Islet precursor cell (in vitro differentiated cells): ENCODE measurements at places on chromosomes 5 and 9.
A peak's percentile ranks its signal among the peaks of the same experiment; 100 is the strongest.

- DNase-seq, result no peak
Observed at GRCh38 chr9:108016446-108016845, 526.9 kb upstream of the KLF4 start.

- no peak for DNase-seq
Observed at GRCh38 chr5:114148253-114148652, 213.6 kb upstream of the KCNN2 start.

GRCh38 chr5:43603344-43604217 lies 601 bp downstream of the NNT start:
- peak; percentile 68 for DNase-seq

DNA sequence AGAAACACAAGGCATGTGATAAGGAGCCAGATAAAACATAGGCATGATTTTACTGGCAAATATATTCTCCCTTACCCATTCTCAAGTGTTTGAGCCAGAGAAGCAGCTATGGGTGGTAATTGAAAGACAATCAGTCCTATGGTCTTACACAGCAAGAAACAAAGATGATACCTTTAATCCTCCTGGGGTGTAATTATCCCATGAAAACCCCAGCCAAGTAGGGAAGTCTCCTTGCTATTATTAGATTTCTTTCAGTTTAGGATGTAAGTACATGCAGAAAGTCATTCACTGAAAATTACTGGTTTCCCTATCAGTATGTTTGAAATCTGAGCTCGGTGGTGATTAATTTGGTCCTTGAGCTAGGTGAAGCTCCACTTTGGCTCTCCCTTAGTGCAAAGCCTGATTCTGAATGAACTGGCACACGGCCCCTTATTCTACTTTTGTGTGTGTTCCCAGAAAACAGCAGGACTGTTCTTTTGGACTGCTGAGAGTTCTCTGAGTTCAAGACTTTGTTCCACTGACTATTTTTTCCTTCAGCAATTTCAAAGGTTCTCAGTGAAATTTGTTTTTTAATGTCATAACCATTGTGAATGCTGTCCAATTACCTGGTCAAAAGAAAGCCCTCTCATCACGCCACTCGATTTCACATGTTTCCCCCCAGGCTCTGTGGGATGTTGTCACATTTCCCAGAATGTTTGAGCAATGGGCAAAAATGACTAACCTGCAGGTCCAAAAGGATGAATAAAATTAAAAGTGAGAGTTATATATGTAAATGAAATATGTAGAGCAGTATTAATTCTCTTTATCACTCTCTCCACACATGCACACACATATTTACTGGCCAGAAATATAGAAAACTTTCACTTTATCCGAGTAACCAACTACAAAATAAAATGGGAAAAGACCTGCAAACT lies 343.0 kb downstream of the RAB3C start:
- DNase-seq, result no peak

DNA sequence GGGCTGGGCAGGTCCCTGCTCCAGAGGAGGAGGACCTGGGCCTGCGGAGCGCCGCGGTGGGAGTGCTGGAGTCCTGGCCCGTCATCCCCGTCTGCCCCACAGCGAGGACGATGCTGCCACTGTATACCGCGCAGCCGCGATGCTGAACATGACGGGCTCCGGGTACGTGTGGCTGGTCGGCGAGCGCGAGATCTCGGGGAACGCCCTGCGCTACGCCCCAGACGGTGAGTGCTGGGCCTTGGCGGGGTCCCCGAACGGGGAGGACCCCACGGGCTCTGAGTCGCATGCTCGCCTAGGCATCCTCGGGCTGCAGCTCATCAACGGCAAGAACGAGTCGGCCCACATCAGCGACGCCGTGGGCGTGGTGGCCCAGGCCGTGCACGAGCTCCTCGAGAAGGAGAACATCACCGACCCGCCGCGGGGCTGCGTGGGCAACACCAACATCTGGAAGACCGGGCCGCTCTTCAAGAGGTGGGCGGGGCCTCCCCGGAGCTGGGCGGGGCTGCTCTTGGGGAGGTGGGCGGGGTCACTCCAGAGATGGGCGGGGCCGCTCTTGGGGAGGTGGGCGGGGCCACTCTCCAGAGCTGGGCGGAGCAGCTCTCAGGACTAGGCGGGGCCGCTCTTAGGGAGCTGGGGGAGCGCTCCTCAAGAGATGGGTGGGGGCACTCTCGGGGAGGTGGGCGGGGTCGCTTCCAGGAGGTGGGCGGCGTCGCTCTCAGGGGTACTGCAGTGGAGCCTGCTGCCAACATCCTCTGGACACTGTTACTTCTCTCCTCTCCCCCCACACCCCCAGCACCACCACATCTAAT lies 13.1 kb downstream of the LRRC26 start:
- DNase-seq, result no peak

DNA sequence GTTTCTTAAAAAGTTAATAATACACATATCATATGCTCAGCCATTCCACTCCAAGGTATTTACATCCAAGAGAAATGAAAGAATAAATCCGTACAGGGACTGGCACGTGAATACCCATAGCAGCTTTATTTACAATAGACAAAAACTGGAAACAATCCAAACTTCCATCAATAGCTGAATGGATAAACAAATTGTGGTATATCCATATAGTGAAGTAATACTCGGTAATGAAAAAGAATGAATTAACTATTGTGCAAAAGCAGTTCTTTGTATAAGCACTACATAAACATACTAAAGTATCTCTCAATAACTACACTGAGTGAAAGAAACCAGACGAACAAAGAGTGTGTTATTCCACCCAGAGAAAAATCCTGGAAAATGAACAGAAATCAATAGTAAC lies 17.6 kb downstream of the COL23A1 start:
- no peak for DNase-seq

DNA sequence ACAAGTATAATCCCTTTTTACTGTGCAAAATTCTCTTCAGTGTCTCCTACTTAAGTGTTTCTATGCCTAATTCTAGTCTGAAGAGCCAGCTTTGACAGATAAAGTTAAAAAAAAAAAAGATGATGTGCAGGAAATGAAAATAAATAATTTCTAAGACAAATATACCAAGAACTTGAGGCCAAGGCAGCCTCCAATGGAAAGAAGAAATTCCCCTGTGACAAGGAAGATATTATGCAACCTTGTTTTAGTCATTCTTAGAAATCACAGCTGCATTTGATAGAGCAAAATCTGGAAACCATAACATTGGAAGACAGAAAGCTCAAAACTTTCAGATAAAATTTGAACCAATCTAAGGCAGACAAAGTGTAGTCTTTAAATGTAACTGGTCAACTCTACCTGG lies 375.9 kb upstream of the TLE4 start:
- no peak for DNase-seq

DNA sequence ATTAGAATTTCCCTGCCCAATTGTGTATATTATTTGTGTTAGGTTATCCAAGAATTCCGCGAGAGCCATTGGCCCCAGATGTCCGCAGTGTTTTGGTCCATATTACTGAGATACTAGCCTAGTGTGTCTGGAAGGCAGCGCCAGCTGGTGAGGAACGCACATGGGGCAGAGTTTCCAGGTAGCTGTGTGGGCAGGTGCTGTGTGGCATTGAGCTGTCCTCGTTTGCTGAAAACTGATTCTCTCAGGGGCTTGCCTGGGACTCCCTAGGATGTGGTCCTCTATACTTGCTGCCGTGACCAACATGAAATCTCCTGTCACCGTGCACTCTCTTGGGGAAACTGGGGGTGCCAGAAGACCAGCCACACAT lies 288.7 kb downstream of the FANCC start:
- DNase-seq, result no peak

DNA sequence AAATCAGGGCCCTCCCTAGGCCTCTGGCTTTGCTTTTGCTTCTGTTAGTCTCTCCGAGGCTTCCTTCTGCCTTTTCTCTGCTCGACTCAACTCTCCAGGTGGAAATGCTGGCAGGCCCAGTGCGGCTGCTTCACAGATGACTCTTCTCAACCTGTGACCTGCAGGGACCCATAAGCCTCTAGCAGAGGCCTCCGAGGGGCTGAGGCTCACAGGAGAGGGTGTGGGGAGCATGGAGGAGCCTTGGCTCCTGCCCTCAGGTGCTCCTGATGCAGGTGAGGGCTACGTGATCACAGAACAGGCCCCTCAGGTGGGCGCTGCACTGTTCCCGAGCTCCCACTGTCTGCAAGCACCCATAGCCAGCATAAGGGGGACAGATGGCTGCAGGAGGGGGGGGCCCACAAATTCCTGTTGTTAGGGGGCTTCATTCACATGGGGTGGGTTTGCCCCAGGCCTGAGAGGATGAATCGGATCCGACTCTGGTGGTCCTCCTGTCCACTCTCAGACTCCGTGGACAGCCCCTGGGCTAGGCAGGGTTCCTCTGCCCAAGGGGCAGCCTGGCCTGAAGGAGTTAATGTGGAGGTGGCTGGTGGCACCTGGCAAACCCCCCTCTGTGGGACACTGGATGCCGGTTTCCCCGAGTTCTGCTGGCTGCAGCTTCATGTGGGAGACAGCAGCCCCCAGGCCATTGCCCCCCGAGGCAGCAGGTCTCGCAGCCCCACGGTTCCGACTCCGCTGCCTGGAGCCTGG lies 10.9 kb upstream of the FCN2 start:
- DNase-seq, result peak; percentile 49

DNA sequence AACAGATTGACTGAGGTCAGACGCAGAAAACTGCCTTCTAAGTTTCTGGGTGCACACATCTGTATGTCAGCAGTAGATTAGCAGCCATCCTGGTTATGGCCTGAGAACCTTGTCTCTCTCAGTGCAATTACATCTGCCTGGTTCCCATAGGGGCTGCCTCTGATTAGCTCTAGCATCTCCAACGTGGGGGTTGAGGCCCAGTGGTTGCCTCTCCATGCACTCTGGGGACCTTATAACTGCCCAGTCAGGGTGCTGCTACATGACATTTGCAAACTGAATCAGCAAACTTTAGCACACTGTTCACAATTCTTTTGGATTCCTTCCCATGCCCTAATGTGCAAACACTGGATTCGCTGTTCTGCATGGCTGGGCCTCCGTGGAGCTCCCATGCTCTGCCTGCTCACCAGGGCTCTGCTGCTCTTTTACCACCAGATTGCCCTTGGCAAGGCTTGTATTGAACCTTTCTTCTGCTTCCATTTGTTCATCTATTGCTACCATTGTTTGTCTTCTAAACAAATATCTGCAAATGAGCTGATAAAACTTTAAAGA lies 36.2 kb downstream of the SNX18 start:
- DNase-seq, result no peak

DNA sequence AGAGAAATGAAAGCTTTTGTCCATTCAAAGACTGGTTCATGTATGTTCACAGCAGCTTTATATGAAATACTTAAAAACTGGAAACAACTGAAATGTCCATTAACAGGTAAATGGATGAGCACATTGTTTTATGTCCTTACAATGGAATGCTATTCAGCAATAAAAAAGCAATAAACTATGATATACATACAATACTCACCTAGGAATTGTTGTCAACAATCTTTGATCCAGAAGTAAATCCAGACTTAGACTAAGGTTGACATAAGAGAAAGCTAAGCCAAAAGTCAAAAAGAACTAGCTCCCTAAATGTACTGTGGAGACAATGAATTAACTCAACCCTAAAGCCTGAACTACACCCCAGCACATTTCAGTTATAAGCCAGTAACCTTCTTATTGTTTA lies 54.9 kb downstream of the FBXL17 start:
- DNase-seq, result no peak

GRCh38 chr5:75200776-75201175 lies 35.9 kb downstream of the ANKRD31 start:
- DNase-seq, result no peak

GRCh38 chr5:113020461-113021273 lies 44.1 kb downstream of the DCP2 start:
- no peak for DNase-seq

DNA sequence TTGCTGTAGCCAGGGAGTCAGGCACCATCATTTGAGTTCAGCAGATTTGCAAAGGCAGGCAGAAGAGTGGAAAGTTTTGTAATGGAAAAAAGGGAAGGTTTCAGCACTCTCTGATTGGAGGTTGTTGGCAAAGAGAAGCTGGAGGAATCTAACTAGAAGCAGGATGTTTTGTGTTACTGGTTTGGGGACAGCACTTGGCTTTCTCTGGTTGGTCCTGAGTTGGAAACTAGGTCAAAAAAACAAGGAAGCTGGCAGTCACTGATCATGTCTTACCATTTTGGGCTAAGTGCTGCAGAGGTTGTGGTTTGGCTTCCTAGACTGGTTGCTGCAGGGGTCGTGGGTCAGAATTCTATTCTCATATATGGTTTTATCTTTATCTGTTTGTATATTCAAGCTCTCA lies 189.8 kb downstream of the DRD1 start:
- DNase-seq, result no peak

- DNase-seq, result peak; percentile 76
Observed at GRCh38 chr5:1182633-1183423, 18.6 kb upstream of the SLC6A19 start.

- DNase-seq, result no peak
Observed at GRCh38 chr5:156019571-156020180, 307.3 kb upstream of the SGCD start.

DNA sequence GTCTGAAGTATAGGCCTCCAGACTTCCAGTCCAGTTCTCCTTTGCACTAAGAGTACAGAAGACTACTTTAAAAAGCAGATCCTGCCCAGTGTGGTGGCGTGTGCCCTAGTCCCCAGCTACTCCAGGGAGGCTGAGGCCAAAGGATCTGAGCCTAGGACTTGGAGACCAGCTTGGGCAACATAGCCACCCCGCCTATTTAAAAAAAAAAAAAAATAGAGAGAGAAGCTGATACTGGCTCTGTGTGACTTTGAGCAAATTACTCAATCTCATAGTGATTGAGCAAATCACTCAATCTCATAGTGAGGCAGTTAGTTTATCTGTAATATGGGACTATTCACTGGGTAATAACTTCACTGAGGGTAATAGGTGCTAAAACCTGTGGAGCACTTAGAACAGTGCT lies 43.6 kb upstream of the KDM4C start:
- no peak for DNase-seq

GRCh38 chr9:137411260-137411644 lies 11.7 kb downstream of the EXD3 start:
- DNase-seq, result no peak

- no peak for DNase-seq
Observed at GRCh38 chr5:166551384-166551783, 1740.1 kb upstream of the WWC1 start.

- DNase-seq, result no peak
Observed at GRCh38 chr5:97627272-97627671, 444.2 kb upstream of the RIOK2 start.

DNA sequence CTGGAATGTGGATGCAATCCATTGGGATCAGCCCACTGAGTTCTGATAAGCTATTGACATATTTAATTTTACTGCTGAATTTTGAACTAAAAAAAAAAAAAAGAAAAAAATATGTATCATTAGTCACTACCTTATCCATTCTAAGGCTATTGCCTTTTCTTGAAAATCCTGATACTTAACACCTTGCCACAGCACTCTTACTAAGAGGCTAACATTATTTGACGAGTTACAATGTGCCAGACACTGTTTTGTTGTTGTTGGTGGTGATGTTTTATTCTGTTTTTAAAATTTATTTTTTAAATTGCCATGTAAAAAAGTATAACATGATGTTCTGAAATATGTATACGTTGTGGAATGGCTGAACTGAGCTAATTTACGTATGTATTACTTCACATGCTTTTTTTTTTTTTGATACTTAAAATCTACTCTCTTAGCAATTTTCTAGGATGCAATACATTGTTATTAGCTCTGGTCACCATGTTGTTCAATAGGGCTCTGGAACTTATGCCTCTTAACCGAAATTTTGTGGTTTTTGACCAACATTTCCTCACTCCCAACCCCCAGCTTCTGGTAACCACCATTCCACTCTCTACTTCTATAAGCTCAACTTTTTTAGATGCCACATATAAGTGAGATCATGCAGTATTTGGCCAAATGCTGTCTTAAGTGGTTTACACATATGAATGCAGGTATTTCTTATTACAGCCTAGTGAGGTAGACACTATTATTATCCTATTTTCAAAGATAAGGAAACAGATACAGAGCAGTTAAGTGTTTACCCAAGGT lies 134.8 kb upstream of the PCA3 start:
- no peak for DNase-seq

GRCh38 chr9:87578625-87579024 lies 81.0 kb downstream of the DAPK1 start:
- DNase-seq, result no peak
